ENCODE measurements at places on chromosomes 2 and 18.

GRCh38 chr2:89831641-89832498 is 1140.4 kb downstream of the RPIA start:
- DNase-seq: no peak

DNA sequence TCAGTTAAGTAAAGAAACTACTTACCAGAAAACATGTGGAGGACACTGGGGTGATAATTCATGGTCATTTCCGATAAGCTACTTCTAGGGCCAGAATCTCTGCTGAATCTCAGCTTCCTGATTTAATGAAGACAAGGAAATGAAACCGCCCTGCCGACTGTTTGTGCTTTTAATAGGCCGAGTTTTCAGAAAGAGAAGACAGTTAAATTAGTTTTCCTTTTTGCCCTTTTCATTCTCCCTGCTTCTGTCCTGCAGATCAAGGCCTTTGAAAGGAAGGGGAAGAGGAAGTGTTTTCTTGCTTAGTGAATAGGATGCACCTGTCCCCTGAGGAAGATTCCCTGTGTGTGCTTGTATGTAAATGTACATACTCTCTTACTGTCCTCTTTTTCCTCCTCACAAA is 126.6 kb downstream of the SH3RF3 start:
- DNase-seq: no peak

GRCh38 chr2:3405307-3405706 is 25.8 kb downstream of the TRAPPC12 start:
- DNase-seq: no peak

DNA sequence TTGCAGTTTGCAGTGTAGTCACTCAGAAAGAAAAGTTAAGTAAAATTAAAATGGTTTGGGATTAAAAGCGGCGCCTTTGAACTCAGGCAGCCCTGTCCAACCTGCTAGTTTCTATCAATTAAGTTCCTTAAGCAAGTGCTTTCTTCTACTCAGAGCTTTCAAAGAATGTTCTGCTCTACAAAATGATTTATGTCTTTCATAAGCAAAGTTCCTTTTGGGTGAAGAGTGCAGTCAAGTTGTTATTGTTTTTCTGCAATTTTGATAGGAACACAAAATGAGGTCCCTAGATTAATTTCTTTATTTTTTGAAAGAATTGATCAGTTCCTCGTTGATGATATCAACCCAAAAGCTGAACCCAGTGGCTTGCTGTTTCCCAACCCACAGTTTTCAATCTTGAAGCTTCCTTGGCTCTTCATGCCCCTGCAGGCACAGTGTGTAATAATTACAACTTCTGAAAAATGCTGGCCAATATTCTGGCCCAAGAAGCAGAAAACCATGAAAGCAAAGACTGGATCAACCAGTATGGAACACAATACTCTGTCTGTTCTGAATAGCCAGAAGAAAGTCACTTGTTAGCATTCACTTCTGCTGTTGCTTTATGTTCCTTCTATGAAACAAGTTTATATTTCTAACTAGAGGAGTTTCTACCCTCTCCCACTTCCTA is 89.1 kb downstream of the TGIF1 start:
- DNase-seq: no peak

DNA sequence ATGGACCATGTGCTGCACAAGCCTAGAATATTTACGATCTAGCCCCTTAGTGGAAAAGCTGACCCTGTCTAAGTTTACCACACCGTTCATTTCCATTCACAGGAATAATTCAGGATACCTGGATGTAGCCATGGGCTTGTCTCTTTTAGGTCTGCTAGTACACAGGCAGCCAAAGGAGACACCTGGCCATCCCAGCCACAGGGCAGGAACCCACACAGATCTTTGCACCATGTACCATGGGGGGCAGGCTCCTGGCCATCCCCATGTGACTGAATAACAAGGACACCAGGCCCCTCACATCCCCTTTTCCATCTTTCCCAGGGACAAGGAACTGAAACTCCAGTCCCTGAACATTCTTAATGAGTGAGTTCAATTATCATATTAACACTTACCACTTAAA is 467.3 kb upstream of the MYT1L start:
- no peak for DNase-seq

DNA sequence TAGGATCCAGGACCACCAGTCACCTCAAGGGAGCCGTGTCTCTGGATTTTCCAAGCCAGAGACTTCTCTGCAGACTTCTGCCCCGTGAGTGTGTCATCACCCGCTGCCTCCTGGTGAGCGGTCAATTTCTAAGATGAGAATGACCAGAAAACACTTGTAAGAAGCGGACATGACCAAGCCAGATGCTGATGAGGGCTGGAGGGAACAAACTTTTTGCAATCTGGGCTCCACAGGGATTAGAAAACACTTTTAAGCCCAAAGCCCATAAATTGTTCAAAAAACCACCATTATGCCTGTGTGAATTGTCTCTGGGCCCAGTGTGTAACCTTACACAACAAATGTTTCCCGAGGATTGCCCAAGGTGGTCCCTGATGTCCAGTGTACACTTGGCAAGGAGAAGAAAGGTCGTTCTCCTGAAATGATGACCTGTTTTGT is 5.3 kb upstream of the NPPC start:
- DNase-seq: peak; percentile 6

DNA sequence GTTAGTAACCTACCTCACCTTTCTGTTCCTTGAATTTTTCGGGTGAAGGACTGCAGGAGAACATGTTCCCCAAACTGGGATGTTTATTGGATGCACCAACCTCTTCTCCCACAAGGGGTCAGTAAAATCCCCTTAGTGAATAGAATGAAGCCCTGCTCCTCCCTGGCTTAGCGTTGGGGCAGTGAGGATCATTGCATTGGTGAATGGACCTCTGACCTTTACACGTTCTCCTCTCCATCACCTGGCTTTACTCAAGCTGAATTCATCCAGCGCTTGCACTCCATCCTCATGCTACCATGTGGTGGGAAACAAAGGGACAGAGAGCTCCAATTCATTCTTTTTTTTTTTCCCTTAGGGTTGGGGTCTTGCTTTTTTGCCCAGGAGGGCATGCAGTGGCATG is 157.2 kb downstream of the MIB1 start:
- no peak for DNase-seq
